ENCODE measurements at places on chromosomes 12 and 14.

DNA sequence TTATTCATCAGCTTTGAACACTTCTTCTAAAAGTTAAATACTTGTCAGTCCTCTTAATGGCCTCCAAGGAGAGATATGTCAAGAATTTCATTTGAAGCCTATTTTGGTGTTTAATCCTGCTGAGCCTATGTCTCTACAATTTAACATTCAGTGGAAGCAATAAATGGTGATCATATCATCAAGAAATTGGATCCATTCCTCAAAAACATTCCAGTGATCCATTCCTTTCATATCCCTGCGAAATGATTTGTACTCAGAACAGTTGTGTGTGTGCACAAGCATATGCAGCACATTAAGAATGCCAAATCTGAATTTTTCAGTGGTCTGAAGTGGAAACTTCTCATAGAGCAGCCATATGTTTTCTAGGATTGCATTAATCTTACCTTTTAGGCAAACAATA is 373.7 kb upstream of the SYT1 start:
- DNase-seq: no peak

GRCh38 chr12:107320033-107320928 is 226.9 kb upstream of the CRY1 start:
- DNase-seq: no peak

GRCh38 chr12:7601406-7601805 is 64.3 kb downstream of the APOBEC1 start:
- DNase-seq: no peak

DNA sequence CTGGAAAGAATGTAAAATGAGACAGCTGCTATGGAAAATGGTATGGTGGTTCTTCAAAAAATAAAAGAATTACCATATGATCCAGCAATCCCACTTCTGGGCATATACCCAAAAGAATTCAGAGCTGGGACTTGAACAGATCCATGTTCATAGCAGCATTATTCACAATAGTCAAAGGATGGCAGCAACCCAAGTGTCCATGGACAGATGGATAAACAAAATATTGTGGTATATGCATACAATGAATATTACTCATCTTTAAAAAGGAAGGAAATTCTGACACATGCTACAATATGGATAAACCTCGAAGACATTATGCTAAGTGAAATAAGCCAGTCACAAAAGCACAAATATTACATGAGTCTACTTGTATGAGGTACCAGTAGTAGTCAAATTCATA is 9.1 kb downstream of the RAB2B start:
- DNase-seq: no peak

- no peak for DNase-seq
Observed at GRCh38 chr12:57751432-57751787, 700 bp downstream of the CDK4 start.

- DNase-seq: no peak
Observed at GRCh38 chr14:27435923-27436670, 838.3 kb upstream of the NOVA1 start.

GRCh38 chr14:61187196-61187905 is 93.8 kb downstream of the TMEM30B start:
- DNase-seq: no peak

DNA sequence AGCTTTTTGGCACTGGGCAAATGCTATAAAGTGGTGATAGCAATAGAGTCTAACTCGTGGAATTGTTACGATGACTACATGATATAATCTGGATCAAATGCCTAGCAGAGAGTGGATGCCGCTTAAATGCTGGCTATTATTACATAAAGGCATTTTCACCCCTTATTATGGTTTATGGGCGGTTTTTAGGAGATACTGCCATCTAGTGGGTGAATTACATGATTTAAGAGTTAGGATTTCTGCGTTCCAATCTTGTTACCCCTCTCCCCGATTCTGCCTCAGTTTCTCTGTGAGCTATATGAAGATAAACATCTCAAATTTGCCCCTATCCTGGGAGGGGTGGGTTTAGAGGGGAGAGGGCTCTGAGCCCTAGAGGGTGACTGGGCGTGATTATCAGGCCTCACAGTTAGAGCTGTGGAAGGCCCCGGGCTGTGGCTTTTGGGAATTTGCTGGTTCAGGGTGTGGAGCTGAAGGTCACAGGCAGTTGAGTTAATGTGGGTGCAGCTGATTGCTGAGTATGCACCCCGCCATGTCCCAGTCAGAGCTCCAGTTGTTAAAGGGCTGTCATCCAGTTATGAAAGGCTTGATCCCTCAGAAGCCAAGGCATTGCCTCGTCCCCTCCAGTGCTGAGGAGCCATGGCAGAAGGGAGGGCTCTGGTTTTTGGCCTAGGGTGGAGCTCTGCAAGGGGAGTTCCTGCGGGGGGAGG is 14.4 kb downstream of the CLSTN3 start:
- peak; percentile 37 for DNase-seq

DNA sequence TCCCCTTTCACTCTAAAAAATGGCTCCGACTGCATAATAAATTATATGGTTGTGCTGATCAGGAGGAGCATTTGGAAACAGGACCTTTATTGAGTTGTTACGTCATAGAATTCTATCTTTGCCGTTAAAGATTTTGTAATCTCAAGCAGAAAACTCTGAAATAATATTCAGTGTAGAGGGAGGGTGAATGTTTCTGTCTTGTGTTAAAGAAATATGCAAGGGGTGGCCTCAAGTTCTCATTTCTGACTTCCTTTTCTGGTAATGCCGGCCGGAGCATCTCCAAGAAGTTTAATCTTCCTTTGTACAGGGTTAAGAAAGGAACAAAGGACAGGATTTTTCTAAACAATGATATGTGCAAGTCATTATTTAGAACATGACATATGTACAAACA is 165.1 kb downstream of the SLC38A4 start:
- no peak for DNase-seq

DNA sequence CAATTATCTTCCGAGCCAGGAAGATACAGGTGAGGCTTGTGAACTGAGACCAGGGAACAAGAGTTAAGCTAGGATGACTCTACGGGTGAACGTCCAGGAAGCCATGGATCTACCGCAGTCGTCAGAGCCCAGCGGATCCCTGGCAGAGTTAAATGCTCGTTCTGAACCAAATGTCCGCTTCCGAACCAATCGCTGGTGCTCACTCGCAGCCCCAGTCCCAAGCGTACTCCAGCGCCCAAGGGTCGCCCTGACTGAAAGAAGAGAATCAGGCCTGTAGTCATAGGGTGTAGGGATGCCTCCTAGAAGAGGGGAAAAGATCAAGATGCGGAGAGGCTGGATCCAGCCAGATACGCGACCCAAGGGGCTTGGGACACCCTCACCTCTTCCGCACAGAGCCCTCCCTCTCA is 283 bp downstream of the VIPAS39 start:
- peak; percentile 2 for DNase-seq

GRCh38 chr14:99201351-99202073 is 70.5 kb downstream of the BCL11B start:
- DNase-seq: no peak

GRCh38 chr14:53695692-53696214 is 260.9 kb downstream of the BMP4 start:
- DNase-seq: no peak

GRCh38 chr12:1864456-1864855 is 44.1 kb downstream of the LRTM2 start:
- DNase-seq: no peak

- no peak for DNase-seq
Observed at GRCh38 chr14:100083706-100084105, 18.5 kb downstream of the EVL start.

DNA sequence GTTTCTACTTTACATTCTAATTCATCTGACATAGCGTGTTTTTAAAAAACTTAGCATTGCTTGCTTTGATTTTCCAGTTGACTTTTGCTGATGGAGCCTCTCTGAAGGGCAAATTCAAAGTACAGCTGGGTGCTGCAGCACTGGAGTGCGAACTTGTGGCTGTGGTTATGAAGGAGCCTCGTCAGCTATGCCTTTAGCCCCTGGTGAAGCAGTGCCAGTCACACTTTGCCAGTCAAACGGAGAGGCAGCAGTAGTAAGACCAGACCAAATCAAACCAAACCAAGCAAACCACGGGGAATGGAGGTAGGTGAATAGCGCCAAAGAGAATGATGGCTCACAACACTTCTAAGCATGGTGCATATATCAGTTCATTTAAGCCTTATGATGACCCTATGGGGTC is 15.1 kb upstream of the SLC38A2 start:
- DNase-seq: no peak

DNA sequence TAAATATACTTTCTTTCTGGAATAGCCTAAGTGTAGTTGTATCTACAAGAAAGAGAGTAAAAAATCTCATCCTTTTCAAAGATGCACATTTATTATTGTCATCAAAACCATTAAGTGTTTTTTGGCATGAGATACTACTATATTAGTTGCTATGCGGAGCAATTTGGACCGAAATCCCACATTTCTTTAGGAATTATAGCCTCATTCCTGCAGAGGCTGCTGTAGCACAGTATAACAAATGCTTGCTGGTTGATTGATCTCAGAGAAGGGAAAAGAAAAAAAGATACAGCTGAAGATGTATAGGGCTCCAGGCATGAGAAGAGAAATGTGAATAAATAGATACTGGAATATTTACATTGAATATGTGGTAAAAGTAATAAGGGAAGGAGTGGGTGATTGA is 36.0 kb downstream of the RHOJ start:
- DNase-seq: no peak

DNA sequence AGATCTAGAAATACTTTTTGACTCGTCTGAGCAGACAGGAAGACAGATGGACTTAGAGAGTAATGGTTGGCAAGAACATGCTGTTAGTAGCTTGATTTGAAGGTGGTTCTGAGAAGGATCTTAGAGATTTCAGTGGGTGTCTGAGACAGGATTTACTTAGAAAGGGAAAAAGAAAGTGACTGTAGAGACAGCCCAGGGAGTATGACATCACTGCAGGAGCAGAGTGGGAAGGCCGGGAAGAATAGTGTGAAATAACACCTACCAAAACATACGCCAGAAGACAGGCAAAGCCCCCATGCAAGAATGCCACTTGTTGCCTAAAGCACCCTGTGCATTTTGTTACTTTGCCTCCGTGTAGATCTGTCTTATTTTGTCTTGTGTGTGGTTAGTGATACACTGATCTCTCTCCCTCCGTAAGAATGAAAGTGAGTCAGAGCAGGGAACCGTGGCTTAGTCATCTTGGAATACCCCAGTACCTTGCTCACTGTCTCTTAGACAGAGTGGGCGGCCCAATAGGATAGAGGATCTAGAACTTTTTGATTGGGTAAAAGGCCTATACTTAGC is 161.3 kb upstream of the IFNG-AS1 start:
- peak; percentile 77 for DNase-seq

GRCh38 chr12:5511644-5512600 is 80.0 kb downstream of the NTF3 start:
- no peak for DNase-seq

DNA sequence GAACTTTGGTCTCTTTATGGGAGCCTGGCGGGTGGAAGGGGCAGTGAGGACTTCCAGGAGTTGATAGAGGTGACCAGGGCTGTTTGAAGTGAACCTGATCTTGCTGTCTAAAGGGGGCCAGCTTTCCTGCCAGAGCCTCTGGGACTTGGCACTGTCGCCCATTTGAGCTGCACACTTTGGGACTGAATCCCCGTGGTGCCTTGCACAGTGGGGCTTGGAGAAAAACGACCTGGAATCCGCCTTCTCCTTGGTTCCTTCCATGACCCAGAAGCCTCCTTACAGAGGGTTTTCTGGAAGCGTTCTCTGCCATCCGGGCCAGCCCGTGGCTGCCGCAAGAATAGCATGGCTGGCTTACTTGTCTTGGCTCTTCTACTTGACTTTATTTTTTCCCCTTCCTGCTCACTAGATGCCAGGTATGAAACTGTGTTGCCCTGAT is 2.0 kb downstream of the RFLNA start:
- DNase-seq: no peak

DNA sequence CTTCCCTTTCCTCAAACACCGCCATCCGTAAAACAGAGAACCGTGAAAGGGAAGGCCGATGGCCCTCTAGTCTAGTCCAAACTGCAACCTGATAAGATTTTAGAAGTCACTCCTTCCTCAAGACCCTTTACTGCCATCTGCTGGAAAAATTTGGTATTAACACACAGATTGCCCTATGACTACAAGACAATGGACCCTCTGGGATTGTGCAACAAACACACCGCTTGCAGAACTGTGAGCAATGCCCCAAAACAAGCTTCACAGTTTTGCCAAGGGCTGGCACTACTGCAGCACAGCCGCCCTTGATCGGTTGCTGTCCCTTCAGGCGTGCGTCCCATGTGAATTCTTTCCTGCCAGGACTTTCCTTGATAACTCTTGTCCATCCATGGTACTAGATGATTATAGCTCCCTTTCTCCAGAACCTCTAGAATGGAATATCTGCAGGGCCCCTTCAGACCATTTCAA is 23.1 kb downstream of the LLPH start:
- DNase-seq: peak; percentile 86
